ENCODE measurements at places on chromosomes 1 and 21.
A peak's percentile ranks its signal among the peaks of the same experiment; 100 is the strongest.

DNA sequence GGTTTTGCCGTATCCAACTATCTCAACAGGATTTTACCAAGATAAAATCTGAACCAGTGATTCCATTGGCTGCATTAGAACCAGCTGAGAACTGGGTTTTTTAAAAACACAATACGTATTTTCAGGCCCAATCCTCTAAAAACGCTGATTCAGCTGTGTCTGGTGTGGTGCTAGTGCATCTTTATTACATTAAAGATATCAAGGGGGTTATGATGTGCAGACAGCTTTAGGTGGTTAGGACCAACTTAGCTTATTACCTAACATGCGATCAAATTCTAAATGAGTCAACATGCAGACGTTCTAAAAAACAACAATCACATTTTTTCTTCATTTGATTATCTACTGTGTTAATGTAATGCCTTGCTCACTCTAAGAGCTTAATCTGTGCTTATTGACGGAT is 32.0 kb upstream of the EXO1 start:
- DNase-seq, result no peak

DNA sequence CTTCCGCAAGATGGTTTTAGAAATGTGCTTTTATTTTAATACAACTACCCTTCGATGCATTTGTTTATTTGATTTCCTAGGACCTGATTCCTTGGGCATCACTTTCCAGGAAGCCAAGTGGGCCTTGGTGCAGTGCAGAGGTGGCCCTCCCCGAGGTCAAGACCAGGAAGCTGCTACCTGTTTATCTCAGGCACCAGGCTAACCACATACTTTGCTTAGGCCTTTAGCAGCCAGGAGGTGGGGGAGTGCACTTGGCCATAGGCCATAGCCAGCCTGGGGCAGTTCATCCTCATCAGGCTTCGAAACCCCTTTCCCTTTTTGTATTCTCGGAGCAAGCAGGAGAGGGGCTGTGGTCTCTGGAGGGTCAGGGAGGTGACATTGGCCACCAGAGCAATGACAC is 45.4 kb downstream of the SMYD2 start:
- no peak for DNase-seq

DNA sequence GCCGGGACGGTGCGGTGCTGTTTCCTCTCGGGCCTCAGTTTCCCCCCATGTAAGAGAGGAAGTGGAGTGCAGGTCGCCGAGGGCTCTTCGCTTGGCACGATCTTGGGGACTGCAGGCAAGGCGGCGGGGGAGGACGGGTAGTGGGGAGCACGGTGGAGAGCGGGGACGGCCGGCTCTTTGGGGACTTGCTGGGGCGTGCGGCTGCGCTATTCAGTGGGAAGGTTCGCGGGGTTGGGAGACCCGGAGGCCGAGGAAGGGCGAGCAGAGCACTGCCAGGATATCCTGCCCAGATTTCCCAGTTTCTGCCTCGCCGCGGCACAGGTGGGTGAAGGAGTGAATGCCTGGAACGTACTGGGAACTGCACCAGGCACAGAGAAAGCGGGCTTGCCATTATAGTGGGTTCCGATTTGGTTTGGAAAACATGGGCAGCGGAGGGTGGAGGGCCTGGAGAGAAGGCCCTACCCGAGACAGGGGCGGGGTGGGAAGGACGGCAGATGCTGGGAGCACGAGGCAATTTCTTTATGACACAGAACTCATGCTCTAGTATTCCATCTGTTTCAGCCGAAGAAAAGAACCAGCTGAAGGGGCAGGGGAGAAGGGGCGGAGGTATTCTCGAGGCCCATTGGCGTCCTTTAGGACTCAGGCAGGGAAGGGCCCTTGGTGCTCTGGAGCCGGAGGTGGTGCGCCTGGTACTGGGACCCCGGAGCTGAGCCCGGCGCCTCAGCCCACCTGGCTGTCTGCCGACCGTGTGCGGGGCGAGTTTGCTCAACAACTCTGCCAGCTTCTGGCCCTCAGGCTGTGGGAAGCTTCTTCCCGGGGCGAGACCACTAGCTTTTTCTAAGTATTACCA is 960 bp downstream of the PCSK9 start:
- DNase-seq, result no peak

DNA sequence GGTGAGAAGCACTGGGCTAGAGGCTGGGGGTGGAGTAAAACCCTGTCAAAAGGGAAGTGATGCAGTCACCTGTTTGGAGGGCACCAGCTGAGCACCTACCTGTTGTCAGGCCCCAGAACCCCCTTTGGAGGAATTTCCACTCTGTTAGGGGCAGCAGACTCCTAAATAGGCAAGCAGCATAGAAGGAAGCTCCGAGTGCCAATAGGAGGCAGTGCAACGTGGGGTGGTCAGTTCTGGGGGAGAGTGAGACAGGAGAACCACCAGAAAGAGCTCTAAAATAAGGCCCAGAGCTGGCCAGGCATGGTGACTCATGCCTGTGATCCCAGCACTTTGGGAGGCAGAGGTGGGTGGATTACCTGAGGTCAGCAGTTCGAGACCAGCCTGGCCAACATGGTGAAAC is 203.7 kb upstream of the ZC3H12A start:
- no peak for DNase-seq

DNA sequence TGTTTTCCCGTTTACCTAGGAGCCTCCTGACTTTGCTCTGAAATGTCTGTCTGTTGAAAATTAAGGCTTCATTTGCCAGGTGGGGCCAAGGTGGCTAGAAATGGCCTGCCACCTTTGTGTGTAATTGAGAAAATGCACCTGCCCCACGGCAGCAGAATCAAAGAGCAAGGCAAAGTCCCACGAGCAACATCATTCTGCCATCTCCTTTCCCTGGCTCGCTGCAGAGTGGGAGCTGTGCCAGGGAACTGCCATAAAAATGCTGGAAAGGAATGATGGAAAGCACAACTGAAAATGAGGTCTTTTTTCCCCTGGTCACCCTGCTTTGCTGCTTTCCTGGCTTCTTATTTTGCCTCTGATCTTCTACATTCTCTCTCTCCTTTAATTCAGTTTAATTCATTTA is 5.5 kb upstream of the OLFML2B start:
- DNase-seq, result no peak

- no peak for DNase-seq
These were observed 54.2 kb upstream of the SSBP3 start for GRCh38 chr1:54460351-54460750.

DNA sequence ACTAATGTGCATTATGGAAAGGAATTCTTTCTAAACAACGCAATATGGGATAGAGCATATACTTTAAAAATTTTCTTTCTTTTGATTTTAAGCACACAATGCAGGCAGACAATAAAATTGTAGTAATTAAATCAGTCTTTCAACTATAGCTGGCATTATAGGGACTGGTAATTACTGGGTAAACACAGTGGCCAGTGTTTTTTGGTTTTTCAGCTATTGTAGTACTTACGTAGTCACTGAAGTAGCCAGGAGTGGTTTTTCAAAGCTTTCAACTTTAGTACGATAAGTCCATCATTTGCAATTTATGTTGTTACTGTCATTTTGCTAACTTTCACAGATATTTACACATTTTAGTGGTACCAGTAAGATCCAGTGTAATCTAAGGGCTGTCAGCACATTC is 50.6 kb downstream of the RAB3GAP2 start:
- no peak for DNase-seq

GRCh38 chr1:248924696-248925532 is 18.9 kb downstream of the PGBD2 start:
- no peak for DNase-seq

GRCh38 chr1:234745276-234745675 is 135.3 kb upstream of the IRF2BP2 start:
- no peak for DNase-seq

GRCh38 chr1:45299981-45300668 is 26.6 kb upstream of the HPDL start:
- DNase-seq, result no peak

DNA sequence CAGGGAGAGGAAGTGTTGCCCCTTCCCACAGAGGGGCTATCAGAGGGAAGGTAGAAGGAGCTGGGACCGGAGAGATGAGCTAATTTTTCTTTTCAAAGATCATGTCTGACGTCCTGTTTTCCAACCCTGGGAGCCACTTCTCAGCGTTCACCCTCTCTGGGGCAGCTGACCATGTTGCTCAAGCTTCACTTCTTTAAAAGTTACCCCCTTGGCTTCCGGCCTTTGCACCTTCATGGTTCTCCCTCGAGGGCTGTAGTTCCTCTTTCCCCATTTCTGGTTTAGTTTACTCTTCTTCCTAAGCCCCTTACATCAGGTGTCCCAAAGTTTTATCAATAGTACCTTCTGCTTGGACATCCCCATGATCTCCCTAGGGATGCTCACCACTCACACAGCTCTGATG is 23.8 kb upstream of the CSF1 start:
- no peak for DNase-seq

DNA sequence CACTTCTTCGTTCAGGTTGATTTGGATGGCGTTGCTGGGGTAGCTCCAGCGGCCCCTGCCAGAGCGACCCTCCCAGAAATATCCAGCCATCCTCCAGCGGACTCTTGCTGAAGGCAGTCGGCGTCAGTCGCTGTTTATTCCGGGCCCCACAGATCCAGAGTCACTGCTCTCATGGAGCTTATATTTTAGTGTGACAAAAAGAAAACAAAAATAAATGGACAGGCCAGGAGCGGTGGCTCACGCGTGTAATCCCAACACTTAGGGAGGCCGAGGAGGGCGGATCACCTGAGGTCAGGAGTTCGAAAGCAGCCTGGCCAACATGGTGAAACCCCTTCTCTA is 791 bp upstream of the CFAP298 start:
- no peak for DNase-seq

DNA sequence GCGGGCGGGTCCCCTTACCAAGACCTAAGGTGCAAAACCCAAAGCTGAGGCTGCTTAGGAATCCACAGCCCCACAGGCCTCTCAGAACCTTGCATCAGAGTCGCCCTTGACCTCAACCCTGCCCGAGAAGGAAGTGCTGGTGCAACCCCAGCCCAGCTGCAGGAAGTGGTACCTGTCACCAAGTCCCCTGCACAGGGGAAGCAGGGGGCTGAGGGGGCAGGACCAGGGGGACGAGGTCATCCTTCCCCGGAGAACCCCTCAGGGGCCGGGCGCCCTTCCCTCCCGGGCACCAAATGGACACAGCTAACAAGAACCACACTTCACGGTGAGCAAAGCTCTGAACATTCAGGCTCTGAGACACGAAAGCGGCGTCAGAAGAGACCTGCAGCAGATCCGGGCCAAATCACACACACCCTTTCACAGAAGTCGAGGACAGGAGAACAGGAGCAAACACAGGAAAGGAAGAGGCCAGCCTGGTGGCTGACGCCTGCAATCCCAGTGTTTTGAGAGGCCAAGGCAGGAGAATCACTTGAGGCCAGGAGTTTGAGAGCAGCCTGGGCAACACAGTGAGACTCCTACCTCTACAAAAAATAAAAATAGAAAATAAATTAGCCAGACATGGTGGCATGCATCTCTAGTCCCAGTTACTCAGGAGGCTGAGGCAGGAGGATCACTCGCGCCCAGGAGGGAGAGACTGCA is 6.4 kb downstream of the ITGB2 start:
- no peak for DNase-seq

DNA sequence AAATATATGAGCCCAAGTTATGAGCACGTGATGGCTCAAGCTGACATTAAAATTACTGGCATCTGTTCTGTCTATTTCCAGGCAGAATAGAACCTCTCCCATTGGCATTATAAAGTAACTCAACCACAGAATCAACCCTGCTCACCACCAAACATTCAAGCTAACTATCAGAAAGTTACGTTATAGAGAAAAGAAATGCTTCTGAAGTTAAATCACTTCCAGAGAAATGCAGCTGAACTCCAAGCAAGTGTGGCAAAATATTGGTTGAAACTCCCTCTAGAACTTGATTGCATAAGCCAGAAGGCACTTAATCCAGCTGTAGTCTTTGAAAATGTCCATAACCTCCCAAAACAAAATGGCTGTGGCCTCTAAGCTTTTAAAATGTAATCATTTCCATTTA is 36.2 kb upstream of the UBE2U start:
- no peak for DNase-seq

DNA sequence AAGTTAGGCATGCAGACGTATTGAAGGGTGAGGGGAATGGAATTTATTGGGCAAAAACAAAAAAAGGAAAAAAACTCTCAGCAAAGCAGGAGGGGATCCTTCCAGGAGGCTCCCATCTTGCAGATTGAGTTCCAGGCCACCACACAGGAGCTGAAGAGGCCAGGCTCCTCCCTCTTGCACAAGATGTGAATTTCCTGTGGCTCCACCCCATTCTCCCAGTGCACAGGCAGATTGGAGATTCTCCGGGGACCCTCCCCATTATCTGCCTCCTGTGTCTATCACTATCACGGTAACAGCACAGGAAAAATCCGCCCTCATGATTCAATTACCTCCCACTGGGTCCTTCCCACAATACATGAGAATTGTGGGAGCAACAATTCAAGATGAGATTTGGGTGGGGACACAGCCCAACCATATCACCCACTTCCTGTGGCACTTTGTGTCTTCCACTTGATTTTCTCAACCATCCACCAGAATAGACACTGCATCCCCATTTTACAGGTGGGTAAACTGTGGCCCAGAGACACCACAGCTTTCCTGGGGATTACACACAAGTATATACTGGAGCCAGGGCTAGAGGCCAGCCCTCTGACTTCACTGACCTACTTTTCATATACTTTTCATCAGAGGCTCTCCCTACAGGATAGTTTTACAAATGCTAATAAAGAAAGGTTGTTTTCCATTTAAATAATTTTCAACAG is 18.9 kb upstream of the COL6A1 start:
- DNase-seq, result no peak

DNA sequence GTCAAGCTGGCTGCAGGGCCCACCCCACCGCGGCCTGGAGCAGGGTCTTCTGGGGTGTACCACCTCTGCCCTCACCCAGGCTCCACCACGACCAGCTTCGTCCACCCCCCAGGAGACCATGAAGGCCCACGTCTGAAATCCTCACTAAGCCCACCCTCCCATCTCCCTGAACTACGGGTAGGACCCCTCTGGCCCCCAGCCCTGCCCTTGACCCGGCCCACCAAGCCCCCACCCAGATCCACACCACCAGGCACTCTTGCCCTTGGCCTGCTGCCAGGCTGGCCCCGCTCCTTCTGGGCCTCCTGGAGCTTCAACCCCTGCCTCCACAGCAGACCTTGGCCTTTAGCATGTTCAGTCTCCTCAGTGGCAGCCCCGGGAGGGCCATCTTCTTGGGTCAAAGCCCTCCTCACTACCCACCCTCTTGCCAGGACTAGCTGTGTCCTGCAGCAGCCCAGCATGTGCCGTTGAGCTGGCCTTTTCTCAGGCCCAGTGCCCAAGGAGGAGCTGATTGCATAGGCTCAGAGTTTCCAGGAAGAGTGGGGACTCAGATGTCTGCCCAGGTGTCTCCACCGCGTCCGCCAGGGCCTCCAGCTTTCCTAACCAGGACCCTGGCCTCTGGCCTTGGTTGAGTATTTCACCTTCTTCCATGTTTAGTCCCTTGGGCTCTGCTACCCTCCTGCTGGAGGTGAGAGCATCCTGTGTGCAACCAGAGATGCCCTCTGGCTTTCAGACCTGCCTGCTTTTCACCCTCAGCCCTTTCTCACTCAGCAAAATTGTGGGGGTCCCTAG is 17.7 kb upstream of the SAMD11 start:
- DNase-seq, result no peak

GRCh38 chr1:30525971-30526651 is 197.3 kb downstream of the MATN1 start:
- peak; percentile 39 for DNase-seq

- DNase-seq, result no peak
These were observed 8.7 kb downstream of the CD247 start for GRCh38 chr1:167509587-167509986.

- DNase-seq, result no peak
These were observed 223.4 kb upstream of the DUSP10 start for GRCh38 chr1:221965252-221965651.
